Tibial nerve (tissue), 4 donors: ENCODE measurements at places on chromosomes 4 and X. TPM values are rescaled to one million over a fixed set of nuclear protein-coding genes. Genes with fewer than 3 reads are reported as not detected.

- DNase-seq = no peak
Measured at GRCh38 chr4:180203349-180203748, 2039.9 kb upstream of the TENM3 start.

GRCh38 chr4:81165861-81166430 is 49.1 kb downstream of the PRKG2 start:
- DNase-seq = no peak

G3BP2 gene
- total RNA-seq = 70.1 TPM

RBM46 gene
- total RNA-seq = not detected

DNA sequence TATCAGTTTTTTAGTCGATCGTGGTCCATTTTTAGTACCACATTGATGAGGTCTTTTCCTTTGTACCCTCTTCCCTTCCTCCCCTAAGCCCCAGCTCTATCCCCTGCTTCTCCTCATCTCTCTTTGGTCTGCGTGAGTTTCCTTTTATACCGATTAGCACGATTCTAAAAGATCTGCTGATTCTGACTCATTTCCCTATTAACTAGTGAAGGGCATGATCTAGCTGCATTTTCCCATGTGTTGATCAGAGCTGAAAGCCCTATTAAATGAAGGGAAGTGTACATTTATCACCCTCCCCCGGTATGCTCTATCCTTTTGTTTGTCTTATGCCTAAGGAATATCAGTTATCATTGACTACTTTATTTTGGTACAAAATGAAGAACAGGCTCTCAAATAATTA is 181.7 kb upstream of the NPY2R start:
- no peak for DNase-seq

DNA sequence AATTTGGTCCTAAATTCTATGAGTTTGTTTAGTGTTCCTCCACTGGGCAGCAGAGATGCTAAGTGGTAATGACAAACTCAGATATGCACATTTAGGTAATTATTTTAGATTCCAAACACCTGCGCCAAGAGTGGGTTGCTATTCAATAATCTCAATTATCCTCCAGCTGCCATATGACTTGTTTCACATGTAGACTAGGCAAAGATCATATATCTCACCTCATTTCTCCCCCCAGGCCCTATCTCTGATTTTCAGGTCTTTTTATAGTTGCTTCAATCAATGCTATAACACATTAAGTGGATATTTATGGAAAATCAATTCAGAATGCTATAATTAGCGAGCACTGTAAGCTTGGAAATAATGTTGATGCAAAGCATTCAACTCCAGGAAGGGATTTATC is 217.6 kb downstream of the KCTD8 start:
- DNase-seq = no peak

DNA sequence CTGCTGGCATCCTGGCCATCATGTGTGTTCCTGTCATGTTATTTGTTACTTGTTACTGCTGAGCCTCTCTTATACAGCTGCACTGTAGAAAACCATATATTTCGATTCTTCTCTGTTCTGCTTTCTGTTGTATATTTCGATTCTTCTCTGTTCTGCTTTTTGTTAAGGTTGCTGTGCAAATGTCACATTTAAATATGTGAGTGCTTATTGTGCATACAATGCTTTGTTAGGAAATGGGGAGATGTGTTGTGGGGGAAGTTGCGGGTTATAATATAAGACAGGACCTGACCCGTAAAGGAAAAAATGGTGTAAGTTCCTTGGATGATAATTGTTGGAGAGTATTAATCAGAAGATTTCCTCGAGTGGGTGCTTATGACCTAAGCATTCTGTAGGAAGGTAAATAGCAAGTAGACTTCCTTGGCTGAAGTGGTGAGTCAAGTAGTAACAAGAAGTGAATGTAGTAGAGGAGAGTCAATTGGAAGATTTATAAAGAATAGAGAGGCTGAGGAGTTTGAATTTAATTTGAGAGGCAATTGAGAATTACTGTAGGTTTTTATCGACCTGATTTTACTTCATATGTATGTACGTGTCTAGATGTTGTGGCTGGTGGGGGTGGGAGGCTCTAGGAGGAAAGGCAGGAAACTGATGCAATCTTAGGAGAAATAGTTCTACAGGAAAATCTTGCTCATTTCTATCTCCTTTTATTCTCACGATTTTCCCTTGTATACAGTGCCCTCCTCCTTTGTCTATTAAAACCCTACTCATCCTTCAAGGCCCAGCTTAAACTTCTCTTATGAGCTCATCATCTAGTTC is 8.5 kb downstream of the OGT start:
- no peak for DNase-seq

DNA sequence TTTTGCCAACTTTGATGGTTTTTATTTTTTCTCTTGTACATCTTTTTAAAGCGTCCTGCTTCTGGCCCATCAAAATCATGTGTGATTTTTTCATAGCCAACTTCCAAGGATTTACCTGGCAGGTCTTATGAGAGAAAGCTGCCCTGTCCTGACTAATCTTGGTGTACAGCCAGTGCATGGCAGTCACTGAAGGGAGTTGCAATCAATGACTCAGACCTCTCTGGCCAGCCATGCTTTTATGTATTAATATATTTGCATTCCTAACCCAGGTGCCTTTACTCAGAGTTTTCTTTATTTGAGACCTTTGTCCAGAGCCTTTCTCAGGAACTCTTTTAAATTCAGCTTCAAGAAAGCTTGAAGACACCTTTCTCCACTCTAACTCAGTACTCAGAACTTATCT is 691.5 kb upstream of the HTR2C start:
- no peak for DNase-seq

DNA sequence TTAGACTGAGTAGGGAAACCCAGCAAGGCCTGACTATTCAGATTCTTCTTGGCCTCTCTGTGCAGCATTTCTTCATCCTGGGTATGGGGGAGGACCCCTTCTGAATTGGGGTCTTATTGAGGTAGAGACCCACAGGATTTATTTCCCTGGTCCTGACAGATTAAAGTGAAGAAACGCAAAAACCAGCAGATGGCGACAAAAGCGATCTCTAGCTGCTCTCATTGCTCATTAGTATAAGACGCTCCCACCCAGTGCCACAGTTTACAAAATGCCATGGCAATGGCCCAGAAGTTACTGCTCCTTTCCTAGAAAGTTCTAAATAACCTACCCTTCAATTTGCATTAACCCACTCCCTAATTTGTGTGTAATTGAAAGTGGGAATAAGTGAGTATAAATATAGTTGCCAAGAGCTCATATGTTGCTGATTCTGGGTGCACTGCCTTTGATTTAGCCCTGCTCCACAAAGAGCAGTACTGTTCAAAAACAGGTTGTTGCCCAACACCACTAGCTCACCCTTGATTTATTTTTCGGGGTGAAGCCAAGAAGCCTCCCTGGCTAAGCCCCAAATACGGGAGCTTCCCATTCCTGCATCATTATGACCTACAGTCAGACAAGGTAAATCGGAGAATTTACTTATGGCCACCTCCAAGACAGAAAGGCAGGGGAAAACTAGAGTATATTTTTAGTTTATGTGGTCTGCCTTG is 3.7 kb upstream of the BEX4 start:
- peak; percentile 37 for DNase-seq

TCP11X2 gene
- total RNA-seq = not detected

- no peak for DNase-seq
Measured at GRCh38 chr4:42608551-42608950, 48.4 kb downstream of the ATP8A1 start.

ATP5ME gene
- total RNA-seq = 130 TPM

SSX4B gene
- not detected for total RNA-seq

GPR50 gene
- total RNA-seq = not detected

DNA sequence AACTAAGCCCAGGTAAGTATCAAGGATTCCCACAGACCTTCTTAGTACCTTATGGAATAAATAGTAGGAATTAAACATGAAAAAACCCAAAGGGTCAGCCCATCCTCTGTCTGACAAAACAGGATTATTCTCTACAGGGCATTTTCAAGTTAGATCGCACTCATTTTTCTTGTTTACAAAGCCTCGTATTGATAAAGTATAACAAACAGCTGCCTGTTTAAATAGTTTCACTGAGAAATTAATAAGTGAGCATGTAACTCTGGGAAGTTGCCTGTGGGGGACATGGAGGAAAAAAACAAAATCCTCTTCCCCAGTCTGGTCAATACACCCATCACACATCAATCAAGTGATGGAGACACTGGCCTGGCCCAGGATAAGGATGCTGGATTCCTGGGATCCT is 48.5 kb downstream of the MAML3 start:
- no peak for DNase-seq

CT45A10 gene
- not detected for total RNA-seq

DNA sequence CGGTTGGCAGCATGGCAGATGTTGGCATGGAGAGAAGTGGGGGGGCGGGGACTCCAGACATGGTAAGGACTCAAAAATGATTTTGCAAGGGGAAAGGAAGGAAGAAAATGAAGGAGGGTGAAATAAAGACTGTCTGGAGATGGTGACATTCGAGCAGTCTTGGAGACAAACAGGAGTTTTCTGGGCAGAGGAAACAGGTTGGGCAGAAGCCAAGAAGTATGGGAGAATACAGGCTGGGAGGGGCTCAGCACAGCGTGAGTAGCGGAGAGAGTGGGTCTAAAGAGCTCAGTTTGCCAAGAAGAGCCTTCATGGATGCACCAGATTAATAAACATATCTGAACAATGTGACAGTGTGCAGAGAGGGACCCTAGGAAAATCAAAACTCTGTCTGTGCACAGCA is 13.3 kb upstream of the CRMP1 start:
- no peak for DNase-seq

MND1 gene
- total RNA-seq = not detected

DNA sequence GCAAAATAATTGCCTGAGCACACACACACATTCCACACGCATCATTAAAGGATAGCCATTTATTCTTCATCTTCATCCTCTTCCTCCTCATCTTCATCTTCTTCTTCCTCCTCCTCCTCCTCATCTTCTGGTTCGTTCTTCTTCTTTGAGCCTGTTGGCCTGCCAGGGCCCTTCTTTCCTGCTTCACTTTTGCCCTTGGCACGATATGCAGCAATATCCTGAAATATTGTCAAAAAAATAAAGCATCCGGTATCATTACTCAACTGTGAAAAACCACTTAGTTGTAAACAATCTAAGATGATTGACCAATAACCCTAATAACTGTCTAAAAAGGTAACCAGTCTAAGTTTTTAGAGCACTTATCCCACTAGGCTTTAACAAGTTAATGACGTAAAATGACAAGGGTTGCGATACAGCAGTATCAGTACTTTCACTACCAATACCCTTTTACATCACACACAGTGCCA is 2.1 kb downstream of the HMGB2 start:
- DNase-seq = no peak

HEPH gene
- total RNA-seq = 7.2 TPM
